ENCODE measurements at places on chromosomes 5 and 9.

DNA sequence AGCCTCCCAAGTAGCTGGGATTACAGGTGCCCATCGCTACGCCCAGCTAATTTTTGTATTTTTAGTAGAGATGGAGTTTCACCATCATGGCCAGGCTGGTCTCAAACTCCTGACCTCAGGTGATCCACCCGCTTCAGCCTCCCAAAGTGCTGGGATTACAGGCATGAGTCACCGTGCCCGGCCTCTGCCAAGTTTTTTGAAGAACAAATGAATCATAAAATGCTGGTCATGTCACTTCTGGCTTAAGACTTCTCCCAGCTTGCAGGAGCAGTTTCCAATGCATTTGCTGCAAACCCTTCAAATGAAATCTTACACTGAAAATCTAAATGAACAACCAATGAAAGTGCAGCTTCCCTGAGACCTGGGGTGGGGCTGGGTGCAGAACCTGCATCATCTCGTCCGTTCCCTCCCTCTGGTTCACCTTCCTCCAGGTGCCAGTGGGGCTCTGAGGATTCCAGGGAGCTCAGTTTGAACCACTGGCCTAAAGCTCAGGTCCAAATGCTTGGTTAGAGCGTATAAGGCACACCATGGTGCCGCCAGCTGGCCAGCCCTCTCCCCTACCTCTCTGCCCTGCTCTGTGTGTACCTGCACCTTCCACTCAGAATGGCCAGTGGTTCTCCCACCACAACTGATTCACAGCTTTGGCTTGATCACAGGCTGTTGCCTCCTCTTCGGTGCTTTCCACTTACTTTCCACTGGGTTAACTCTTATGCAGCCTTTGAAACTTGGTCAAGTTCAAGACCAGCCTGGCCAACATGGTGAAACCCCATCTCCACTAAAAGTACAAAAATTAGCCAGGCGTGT is 39.8 kb upstream of the FUBP3 start:
- DNase-seq: no peak

DNA sequence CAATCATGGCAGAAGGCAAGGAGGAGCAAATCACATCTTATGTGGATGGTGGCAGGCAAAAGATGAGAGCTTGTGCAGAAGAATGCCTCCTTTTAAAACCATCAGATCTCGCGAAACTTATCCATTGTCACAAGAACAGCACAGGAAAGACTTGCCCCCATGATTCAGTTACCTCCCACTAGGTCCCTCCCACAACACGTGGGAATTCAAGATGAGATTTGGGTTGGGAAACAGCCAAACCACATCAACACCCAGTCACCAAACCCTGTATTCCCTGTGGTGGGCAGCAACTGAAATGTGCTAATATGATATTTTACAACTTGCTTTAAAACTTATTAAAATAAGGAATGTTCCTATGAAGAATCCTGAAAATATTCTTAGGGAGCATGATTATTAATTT is 54.2 kb downstream of the RASGRF2 start:
- DNase-seq: no peak

- no peak for DNase-seq
Observed at GRCh38 chr5:173012882-173013281, 29.3 kb downstream of the ATP6V0E1 start.

- DNase-seq: no peak
Observed at GRCh38 chr9:95116002-95116807, 201.3 kb downstream of the FANCC start.

- no peak for DNase-seq
Observed at GRCh38 chr5:129074903-129075302, 19.6 kb upstream of the ISOC1 start.

DNA sequence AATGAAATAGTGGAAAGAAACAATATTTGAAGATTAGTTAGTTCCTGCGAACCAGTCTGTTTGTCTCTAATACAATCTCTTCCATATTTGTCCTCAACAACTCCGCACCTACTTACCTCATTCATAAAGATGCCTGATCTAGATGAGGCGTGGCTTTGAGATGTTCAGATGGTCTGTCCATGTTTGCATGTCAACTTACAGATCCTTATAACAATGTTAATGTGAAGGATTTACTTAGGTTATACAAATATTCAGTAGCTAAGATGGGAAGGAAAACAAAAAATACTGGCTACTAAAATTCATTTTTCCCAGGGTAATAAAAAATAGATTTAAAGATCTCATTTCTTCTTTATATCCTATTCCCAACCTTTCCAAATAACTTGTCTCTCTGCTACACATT is 8.3 kb downstream of the CDC14B start:
- DNase-seq: no peak

- no peak for DNase-seq
Observed at GRCh38 chr9:121050128-121050988, at the start of gene C5. Gene C5 (minus strand): TSS chr9:121050275. CDS start chr9:121050246, 29 bp downstream.

GRCh38 chr5:116281309-116281708 is 196.5 kb downstream of the COMMD10 start:
- no peak for DNase-seq

- DNase-seq: no peak
Observed at GRCh38 chr5:36459176-36460135, 146.9 kb upstream of the SLC1A3 start.

DNA sequence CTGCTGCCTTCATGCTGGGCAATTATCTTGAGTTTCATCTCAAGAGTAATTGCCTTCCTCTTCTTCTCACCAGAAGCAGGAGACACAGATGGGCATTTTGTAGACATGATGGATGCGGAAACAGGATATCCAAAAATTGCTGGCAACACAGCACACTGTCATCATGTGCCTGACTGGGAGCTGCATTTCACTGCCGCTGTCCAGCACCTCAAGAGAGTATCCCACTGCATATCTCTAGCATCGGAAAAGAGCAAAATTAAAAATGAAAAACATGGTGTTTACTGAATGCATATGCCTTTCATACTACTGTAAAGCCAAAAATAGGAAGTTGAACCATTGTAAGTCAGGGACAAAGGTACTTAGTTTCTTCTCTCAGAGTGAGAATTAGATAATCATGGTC is 210.7 kb downstream of the MAN2A1 start:
- DNase-seq: no peak

- no peak for DNase-seq
Observed at GRCh38 chr5:144141585-144141984, 28.9 kb downstream of the YIPF5 start.

GRCh38 chr9:105290418-105290817 is 46.0 kb downstream of the SLC44A1 start:
- DNase-seq: peak; percentile 23

- DNase-seq: peak; percentile 31
Observed at GRCh38 chr5:52657247-52657645, 130.5 kb upstream of the ITGA1 start.

DNA sequence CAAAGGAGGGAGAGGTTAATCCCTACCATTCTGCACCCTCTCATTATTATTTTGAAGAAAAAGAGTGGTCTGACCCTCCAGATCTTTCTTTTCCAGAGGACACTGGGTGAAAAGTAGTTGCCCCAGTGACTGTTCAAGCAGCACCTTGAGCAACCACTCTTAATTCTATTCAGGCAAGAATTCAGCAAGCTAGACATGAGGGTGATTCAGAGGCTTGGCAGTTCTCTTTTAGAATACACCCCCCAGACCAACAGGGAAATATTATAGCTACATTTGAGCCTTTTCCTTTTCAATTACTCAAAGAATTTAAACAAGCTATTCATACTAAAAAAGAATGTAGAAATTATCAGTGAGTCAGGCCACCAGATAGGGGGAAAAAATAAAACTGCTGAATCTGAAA is 178.3 kb downstream of the MRPS30 start:
- no peak for DNase-seq

GRCh38 chr5:6393596-6394194 is 15.3 kb upstream of the MED10 start:
- no peak for DNase-seq

DNA sequence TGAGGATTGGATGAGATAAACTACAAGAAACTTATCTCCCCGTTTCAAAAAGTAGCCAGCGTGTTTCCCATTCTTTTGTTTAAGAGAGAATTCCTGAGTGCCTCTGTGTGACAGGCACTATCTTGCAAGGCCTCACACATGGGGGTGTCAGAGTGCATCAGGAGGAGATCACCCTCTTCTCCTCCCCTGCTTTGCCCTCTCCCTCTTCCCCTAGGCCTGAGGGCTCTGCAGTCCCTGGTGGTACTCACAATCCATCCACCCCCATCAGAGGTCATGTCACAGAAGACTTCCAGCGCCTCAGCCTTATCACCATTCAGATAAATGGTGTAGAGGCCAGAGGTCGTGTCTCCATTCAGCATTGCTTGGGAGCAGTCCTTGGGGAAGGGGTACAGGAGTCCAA is 88.0 kb downstream of the TNC start:
- DNase-seq: no peak

GRCh38 chr5:86175224-86175623 is 442.5 kb upstream of the COX7C start:
- DNase-seq: no peak

DNA sequence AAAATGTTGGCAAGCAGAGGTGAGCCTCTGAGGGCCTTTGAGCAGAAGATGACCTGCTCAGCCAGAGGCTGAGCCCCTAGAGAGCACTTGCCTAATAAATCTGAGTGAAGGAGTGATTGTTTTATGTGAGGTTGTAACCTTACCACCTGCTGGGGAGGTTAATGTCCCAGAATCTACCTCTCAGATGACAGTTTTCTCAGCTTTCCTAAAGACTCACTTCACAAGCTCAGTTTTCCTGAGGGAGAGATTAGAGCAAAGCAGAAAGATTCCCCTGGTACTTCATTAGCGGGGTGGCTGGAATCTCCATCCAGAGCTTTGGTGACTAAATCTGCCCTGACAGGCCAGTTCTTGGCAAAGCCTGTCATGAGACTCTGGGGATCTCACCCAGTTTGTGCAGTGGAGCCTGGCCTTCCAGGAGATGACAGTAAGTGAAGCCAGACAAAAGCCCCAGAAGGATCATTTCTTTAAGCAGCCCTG is 48.8 kb upstream of the GALNT10 start:
- DNase-seq: no peak

GRCh38 chr5:138979684-138980280 is 104.6 kb upstream of the LRRTM2 start:
- no peak for DNase-seq

GRCh38 chr5:68673106-68673822 is 420.6 kb upstream of the SLC30A5 start:
- DNase-seq: no peak

GRCh38 chr9:120904061-120904977 is 22.3 kb downstream of the TRAF1 start:
- DNase-seq: no peak

DNA sequence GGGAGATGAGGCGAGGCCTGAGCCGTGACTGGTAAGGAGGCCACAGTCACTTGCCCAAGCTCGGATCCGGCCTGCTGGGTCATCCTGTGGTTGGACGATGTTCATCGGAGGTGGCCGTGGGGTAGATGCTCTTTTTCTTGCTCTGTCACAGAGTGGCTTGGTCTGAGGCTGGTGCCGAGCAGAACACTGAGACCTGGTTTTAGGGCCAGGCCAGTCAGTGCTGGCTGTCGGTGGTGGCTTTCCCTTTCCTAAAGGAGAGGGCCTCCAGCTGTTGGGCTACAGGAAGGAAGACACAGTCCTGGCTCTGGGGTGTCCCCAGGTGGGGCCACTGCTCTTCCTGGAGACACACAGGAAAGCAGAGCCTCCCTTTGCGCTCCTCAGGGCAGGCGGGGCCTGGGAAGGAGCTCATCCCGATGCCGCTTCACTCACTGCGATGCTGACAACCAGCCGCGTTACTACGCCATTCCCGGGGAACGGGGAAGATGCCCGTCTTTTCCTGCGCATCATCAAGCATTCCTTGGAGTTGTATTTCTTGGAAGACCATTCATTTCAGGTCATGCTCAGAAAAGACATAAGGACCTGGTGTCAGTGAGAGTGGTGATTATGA is 254.8 kb upstream of the IRX4 start:
- no peak for DNase-seq

DNA sequence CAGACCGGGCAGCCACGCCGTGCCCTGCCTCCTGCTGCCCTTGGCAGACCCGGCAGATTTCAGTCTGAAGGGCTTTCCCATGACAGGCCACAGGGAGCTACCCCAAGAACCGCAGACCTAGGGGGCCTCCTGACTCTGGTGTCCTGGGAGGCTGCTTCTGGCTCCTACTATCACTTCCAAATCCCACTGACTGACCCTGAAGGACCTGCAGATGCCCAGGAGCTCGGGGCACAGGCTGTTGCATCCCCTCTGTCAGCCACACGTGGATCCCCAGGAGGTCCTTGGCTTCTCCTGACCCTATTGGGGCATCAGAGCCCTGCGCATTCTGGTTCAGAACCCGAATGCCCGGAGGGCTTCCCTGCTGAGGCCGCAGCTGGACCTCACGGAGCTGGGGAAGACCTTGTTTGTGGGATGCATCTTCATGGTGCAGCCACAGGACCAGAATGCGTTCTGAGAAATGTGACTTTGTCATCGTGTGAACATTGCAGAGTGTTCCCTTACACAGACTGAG is 81.3 kb upstream of the IRX4 start:
- DNase-seq: no peak

DNA sequence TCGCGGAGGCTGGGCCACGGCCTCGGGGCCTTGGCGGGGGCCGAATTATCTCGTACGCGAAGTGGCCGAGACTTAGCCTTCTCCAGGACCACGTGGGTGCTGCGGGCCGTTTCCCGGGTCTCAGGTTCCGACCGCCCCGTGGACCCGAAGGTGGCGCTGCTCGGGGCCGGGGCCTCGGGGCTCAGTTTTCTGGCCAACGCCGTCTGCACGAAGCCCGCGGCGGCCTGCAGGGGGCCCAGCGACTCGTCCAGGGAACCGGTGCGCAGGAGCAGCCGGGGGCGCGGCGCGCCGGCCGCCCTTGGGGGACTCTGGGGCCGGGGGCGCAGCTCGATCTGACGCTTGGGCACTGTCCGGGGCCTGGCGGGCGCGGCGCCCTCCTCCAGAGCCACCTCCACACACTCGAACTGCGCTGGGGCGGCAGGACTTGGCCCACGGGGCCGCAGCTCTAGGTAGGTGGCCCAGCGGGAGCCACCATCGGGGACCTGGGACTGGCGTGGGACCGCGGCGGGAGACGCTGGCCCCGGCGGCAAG is 716 bp downstream of the PROB1 start:
- peak; percentile 46 for DNase-seq

GRCh38 chr9:7342229-7342628 is 457.3 kb downstream of the DMAC1 start:
- no peak for DNase-seq

DNA sequence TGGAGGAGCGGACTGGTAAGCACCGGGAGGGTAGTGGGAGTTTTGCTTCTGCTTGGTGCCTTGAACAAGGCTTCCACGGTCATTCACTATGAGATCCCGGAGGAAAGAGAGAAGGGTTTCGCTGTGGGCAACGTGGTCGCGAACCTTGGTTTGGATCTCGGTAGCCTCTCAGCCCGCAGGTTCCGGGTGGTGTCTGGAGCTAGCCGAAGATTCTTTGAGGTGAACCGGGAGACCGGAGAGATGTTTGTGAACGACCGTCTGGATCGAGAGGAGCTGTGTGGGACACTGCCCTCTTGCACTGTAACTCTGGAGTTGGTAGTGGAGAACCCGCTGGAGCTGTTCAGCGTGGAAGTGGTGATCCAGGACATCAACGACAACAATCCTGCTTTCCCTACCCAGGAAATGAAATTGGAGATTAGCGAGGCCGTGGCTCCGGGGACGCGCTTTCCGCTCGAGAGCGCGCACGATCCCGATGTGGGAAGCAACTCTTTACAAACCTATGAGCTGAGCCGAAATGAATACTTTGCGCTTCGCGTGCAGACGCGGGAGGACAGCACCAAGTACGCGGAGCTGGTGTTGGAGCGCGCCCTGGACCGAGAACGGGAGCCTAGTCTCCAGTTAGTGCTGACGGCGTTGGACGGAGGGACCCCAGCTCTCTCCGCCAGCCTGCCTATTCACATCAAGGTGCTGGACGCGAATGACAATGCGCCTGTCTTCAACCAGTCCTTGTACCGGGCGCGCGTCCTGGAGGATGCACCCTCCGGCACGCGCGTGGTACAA is 556 bp downstream of the PCDHGC3 start:
- no peak for DNase-seq

GRCh38 chr5:602466-603035 is 9.6 kb upstream of the CEP72 start:
- DNase-seq: no peak
